Stimulated activated naive CD4-positive, alpha-beta T cell (primary cell): ENCODE measurements at places on chromosomes 13 and 19.

GRCh38 chr13:110316196-110316595 is 9.1 kb downstream of the COL4A2 start:
- DNase-seq, result no peak

DNA sequence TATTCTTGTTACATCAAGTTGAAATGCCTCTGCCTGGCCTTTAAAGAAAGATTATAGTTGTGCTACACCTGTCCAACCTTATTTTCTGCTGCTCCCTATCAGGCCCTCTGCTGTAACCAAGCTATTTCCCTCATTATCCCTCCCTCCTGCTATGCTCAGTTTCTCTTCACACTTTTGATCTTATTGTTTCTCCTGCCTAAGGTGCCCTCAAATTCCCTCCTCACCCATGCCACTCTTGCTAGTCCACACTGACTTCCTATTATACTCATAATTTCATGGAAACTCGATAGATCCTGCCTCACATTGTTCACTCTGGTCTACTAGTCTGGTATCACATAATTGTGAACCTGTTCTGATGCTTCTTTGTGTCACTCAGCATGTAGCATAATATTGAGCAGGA is 19.4 kb upstream of the ESD start:
- DNase-seq, result no peak

DNA sequence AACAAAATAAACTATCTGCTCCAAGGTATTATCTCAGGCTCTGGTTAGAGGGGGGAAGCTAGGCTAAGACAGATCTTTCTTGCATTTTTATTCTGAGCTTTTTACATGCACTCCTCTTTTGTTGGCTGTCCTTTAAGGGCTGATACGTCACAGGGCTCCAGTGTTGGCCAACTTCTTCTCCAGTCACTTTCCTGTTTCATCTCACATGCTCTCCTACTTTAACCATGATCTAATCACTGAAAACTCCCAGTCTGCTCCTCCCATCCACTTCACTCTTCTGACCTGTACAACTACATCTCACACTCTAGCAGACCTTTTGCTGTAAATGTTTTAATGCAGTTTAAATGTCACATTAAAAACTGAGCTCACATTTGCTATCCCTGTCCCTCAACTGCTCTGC is 510.0 kb upstream of the KLF12 start:
- DNase-seq, result no peak

DNA sequence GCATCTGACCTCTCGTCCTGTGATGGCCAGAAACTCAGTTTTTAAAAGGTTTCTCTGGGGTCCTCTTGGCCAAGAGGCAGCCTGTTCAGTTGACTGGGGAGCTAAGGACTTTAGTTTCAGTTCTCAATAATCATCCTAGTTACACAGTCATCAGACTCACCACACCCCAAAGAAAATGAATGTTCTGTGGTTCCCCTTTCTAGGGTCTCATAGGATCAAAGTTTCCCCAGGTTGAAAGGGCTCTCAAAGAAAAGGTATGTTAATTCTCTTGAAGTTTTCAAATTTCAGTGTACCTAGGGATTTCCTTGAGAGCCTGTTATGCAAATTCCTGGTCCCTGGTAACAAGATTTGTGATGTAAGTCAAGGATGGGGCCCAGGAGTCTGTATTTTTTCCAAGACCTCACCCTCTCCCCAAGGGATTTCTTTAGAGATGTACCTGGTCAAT is 94.9 kb downstream of the FAM216B start:
- DNase-seq, result no peak

GRCh38 chr13:114119196-114119595 is 13.2 kb downstream of the RASA3 start:
- DNase-seq, result no peak

GRCh38 chr13:111923439-111923838 is 143.5 kb upstream of the SOX1 start:
- DNase-seq, result no peak

GRCh38 chr19:2016041-2016807 is 710 bp upstream of the BTBD2 start:
- DNase-seq, result peak; percentile 26

DNA sequence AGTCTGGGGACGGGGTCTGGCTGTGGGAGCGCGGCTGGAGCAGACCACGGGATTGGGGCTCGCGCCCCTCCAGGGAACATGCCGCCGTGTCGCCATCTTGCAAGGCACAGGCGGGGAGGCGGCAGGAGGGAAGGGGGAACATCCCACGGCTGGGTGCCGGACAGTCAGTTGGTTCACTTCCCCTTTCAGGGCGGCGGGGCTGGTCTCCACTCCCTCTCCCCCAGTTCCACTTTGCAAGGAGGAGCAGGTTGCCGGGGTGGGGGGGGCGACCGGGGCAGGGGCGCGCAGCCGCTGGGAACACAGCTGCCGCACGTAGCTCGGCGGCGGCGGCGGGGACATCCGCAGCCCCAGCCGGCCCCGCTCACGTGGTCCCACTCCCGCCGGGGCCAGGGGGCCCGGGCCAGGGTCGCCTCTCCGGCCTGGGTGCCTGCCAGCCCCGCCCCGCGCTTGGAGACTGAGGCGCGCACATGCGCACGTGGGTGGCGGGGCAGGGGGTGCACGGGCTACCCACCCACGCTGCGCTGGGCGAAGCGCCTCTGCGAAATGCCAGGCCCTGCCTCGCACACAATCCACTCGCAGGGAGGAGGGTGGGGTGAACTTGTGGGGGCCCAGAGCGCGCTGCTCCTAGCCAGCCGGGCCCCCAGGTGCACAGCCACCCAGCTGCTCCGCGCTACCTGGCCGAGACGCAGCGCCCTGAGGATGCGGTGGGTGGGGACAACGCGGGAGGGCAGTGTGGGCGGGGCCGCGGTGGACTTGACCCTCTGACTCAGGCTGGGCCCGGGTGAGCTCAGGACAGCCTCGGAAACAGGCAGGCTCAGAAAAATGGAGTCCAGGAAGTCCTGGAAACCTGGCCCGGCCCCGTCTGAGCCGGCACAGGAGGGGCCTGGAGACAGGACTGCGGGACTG is 6.4 kb downstream of the KLF16 start:
- DNase-seq, result peak; percentile 33

DNA sequence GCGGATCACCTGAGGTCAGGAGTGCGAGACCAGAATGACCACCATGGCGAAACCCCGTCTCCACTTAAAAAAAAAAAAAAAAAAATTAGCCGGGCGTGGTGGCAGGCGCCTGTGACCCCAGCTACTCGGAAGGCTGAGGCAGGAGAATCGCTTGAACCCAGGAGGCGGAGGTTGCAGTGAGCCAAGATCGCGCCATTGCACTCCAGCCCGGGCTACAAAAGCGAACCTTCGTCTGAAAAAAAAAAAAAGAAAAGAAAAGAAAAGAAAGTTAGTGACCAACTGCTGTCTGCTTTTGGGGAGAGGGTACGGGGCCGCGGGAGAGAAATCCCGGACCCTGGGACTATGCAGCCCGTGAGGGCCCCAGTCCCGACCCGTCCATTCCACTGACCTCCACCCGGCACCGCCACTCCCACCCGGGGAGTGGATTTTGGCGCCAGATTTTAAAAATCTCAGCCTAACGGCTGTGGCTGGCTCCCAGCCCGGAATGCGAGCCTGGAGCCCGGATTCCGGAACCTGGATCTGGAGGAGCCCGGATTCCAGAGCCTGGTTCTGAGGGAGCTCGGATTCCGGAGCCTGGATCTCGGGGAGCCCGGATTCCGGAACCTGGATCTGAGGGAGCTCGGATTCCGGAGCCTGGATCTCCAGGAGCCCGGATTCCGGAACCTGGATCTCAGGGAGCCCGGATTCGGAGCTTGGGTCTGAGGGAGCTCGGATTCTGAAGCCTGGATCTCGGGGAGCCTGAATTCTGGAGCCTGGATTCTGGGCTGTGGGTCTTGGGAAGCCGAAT is 6.1 kb upstream of the LMNB2 start:
- no peak for DNase-seq

DNA sequence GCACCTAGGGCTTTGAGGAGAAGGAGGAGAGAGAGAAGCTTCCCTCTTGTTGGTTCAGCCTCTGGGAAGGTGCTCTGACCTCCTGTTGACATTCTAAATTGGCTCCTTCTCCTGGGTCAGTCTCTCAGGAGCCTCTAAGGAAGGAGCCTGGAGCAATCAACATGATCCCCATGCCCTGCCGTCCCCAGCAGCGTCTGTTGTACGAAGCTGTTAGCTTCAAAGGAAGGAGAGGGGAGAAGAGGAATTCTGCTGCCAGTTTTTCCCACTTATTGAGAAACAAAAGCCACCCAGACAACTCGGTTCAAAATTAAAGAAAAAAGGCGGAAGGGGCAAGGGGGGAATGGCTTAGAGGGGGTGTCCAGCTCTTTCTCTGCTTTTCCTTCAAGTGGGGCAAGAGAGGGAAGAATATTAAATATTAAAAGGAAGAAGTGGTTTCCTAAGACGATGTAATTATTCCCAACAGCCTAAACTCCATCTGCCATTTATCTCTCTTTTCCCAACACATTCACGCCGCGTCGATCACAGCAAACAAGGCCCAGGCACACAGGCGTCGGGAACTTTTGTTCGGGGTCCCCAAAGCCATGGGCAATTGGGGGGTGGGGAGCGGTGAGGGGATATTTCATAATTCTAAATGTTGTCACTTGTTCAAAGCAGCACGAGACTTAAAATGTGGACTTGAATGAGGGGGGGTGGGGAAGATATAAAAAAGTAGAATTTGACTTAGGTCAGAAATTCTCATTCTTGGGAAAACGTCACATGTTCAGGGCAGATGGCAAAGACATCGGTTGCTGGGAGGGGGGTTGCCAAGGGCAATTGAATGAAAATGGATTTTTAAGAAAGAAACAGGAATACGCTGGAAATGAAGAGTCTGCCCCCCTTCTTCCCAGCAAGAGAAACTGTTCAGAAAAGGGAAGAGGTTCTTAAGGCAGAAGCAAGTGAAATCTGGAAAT is 116.8 kb upstream of the CACNA1A start:
- no peak for DNase-seq

DNA sequence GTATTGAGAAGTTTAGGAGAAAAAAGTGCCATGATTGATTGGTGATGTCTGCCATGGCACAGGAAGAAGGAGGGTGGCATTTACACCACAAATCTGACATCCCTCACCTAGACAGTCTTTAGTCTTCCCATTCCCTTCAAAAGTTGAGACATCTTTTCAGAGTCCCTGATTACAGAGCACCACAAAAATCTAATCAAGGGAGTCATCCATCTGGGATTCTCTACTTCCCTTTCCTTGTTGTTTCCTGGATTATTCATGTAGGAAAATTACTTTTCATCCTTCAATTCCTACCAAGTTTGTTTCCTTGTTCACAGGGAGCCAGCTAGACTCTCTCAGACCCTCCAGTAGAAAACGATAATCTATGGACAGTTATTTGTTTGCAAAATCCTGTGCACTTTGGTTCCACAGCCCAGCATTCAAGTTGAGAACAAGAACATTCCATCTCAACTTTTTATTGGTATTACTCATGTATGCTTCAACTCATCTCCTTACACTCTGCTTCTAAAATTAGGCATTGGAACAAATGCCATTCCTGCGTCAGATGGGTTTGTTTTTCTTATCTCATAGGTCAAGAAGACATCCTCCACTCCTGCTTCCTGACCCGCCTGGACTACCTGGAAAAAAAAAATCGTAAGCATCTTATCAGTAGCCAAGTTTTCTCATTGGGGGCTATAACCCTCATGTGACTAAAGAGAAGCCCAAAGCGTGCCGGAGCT is 259.9 kb downstream of the FOXO1 start:
- DNase-seq, result no peak

GRCh38 chr13:100175078-100175802 is 86.3 kb downstream of the PCCA start:
- no peak for DNase-seq

- DNase-seq, result no peak
These were observed 428.5 kb upstream of the NBEA start for GRCh38 chr13:34513526-34513925.

DNA sequence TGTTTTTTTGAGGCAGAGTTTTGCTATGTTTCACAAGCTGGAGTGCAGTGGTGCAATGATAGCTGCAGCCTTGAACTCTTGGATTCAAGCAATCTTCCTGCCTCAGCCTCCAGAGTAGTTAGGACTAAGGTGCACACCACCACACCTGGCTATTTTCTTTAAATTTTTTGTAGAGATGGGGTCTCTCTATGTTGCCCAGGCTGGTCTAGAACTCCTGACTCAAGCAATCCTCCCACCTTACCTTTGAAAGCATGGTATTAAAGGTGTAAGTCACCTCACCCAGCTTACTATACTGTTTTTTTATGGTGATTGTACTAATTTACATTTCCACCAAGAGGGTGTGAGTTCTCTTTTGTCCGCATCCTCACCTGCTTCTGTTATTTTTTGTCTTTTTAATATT is 110.0 kb downstream of the FREM2 start:
- DNase-seq, result no peak

- DNase-seq, result no peak
These were observed 14.5 kb downstream of the ARHGEF7 start for GRCh38 chr13:111129465-111130115.

- no peak for DNase-seq
These were observed 5.2 kb upstream of the SRRM5 start for GRCh38 chr19:43606569-43607229.

GRCh38 chr13:104993708-104994107 is 1541.8 kb downstream of the EFNB2 start:
- DNase-seq, result no peak

DNA sequence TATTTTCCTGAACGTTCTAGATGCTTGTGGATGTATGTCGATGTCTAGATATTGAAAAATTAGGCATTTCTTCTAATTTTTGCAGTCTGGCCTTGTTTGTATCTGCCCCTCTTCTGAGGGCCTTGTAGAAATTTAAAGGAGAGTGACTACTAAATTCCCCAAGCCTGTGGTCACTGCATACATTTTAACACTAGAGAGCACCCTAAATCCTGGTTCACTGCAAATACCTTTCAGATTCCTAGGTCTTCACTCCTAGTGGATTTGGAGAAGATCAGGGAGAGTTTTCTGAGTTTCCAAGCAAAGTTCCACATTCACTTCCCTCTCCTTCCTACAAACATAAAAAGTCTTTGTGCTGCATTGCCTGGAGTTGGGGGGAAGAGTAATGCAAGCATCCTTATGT is 1272.5 kb downstream of the OLFM4 start:
- no peak for DNase-seq

- DNase-seq, result no peak
These were observed 99.7 kb upstream of the MIR17HG start for GRCh38 chr13:91247768-91248167.

- no peak for DNase-seq
These were observed 11.4 kb downstream of the ZNF254 start for GRCh38 chr19:24098359-24098758.

- DNase-seq, result no peak
These were observed 31.4 kb downstream of the DNAJC3 start for GRCh38 chr13:95708391-95708774.

GRCh38 chr19:19538785-19539166 is 711 bp downstream of the CILP2 start:
- no peak for DNase-seq

- DNase-seq, result no peak
These were observed 124.7 kb downstream of the PCCA start for GRCh38 chr13:100213576-100213975.

- DNase-seq, result no peak
These were observed 64.2 kb upstream of the UQCRFS1 start for GRCh38 chr19:29277102-29277501.

- DNase-seq, result no peak
These were observed 270.4 kb downstream of the ENOX1 start for GRCh38 chr13:43516401-43516833.
